ENCODE measurements at places on chromosomes 1 and 21. TPM values are rescaled to one million over a fixed set of nuclear protein-coding genes. Genes with fewer than 3 reads are reported as not detected.

DNA sequence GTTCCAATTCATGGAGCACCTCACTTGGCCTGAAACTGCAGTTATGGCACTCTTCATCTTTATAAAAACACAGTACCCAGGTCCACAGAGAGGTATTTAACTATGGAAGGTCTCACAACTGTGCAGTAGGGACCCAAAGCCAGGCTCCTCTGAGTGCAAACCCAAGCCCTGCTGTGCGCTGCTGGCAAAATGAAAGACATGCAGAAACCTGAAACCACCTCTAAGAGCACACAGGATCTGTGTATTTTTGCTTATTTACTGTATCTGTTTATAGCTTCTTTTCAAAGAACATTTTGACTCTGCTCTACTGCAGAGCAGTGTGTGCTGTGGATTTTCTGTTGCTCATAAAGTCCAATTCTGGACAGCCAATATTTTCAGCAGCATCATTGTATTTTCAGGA is 166.6 kb downstream of the DSCAM start:
- no peak for DNase-seq

DNA sequence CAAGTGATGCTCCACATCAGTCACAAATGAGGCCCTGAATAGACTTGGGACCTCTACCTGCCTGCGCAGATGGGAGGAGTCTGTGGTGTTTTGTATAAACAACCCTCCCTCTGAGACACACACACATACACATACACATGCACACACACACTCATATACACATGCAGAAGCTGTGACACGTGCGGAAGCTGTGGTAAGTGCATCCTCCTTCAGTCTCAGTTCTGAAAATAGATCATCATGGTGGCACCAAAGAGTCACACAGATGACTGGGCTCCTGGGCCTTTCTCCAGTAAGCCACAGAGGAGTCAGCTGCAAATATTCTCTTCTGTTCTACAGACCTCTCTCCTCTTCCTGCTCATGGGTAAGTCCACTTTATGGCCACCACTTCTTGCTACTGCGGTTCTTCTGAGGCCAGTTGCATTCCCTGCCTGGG is at the start of gene LY9:
LY9 (plus strand) TSS at position 224 of the 433 bp plus-strand sequence; CDS start at position 238, 14 bp downstream.
- DNase-seq: peak; percentile 97

The TMOD4 gene
- not detected for total RNA-seq

GRCh38 chr1:34511802-34512201 is 243.0 kb upstream of the GJB5 start:
- no peak for DNase-seq

The KPRP gene
- total RNA-seq: not detected

GRCh38 chr1:242800521-242800920 is 276.0 kb upstream of the PLD5 start:
- no peak for DNase-seq

The HSPA13 gene
- 41.4 TPM for total RNA-seq

The CFHR3 gene
- total RNA-seq: not detected

DNA sequence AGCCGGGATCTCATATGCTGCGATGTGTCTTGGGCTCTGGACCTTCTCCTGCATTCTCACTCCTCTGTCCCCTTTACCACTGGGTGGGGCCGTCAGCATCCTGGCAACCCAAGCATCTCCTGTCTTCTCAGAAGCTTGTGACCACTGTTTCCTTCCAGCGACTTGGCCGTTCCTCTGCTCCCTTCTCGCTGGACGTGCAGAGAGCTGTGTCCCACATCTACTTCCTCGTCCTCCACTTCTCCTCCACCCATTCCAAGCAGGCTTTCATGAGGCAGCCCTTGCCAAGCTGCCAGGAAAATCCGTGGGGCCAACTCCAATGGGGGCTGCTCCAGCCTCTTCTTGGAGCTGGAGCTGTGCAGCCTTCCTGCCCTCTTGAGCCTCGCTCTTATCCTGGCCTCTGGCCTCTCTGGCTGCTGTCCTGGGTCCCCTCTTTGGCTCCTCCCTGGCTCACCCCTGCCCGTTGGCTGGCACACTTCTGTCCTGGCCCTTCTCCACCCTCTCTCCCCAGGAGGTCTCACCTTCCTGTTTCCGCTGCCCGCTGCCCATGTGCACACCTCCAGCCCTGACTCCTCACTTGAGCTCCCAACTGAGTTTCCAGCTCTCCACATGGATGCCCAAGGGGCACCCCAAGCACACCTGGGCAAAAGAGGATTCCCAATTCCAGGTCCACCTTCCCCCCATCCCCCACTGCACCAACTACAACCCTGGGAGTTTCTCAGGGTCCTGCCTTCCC is 8.7 kb downstream of the FAM131C start:
- DNase-seq: no peak

GRCh38 chr1:28412731-28413130 is 43.2 kb downstream of the PHACTR4 start:
- no peak for DNase-seq

Measured in CD4-positive, alpha-beta T cell (primary cell).